Epithelial cell of alveolus of lung (primary cell): ENCODE measurements at places on chromosomes 6 and 20. TPM values are rescaled to one million over a fixed set of nuclear protein-coding genes. Genes with fewer than 3 reads are reported as not detected.

Gene GSTA3
- total RNA-seq, result not detected in 2 replicates

Gene SLC22A16
- not detected in 2 replicates for total RNA-seq

Gene C20orf144
- total RNA-seq, result 0.08 and 0.26 TPM in 2 replicates

Gene TP53TG5
- total RNA-seq, result not detected in 2 replicates

Gene SYNGAP1
- total RNA-seq, result 3.5 and 13.7 TPM in 2 replicates

Gene CST1
- total RNA-seq, result 5.9 and 171 TPM in 2 replicates

Gene OR2J3
- total RNA-seq, result not detected in 2 replicates

Gene TFAP2B
- not detected in 2 replicates for total RNA-seq

Gene BMP5
- 0.13 and 21.6 TPM in 2 replicates for total RNA-seq

Gene TSPYL1
- 48.4 and 57.9 TPM in 2 replicates for total RNA-seq

Gene CLPSL2
- not detected in 2 replicates for total RNA-seq
